NCI-H526 treated with DMSO at 0.1 percent for 48 hours (cell line): ENCODE measurements at places on chromosomes 3 and 15.

- DNase-seq: no peak
Measured at GRCh38 chr15:65738649-65739048, 53.4 kb downstream of the DENND4A start.

GRCh38 chr15:66748708-66749035 lies 46.6 kb downstream of the SMAD6 start:
- no peak for DNase-seq

GRCh38 chr3:8371085-8371551 lies 130.5 kb upstream of the LMCD1 start:
- DNase-seq: no peak

GRCh38 chr3:86938416-86939105 lies 52.4 kb downstream of the VGLL3 start:
- DNase-seq: no peak

DNA sequence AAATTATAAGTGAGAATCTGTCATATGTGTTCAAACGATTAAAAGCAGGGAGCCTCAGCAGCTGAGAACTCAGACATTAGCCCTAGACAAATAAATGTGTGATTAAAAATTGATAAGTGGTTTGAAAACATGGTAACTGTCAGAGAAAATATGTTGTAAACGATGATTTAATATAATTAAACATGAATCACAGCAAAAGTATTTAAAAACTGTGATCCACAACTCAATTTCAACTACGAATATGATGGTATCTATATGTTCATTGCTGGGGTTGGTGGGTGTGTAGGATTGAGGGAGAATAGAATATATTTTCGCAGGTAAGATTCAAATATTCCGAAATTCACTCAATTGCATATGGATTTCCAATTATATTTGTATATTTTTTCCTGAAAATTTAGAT lies 302.2 kb upstream of the CNTN3 start:
- no peak for DNase-seq

GRCh38 chr15:58931987-58932588 lies 1.4 kb downstream of the SLTM start:
- no peak for DNase-seq

DNA sequence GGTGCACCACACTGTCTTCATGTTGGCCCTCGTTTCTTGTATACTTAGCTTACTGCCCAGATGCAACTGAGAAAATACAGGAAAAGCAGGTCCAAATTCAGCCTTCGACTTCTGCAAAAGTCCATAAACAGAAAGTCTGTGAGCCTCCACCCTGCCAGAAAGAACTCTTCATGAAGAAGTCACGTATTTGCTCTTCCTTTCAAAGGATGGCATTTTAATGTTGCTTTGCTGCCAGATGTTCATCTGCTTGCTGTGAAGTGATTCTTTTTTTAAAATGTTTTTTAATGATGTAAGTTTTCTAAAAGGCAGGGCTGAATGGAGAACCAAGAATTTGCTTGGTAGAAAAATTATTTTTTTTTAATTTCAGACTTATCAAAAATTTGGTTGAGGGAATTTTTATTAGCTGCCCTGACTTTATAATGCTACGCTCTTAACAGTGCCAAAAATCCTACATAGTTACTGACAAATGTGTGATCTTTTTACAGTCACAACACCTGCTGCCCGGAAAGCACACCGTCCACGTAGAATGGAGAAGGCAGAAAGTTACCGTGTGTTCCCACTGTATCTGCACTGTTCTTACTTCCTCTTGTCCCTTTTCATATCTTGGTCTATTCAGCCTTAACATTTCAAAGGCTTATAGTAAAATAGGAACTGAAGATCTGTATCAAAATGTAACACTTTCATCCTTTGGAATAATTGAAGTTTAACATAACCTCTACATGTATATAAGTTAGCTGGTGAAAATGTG lies 136.3 kb downstream of the LRRC28 start:
- no peak for DNase-seq

- DNase-seq: no peak
Measured at GRCh38 chr3:189908646-189909045, 212.1 kb downstream of the P3H2 start.

GRCh38 chr3:122060040-122060698 lies 5.0 kb downstream of the CD86 start:
- no peak for DNase-seq

GRCh38 chr3:72821161-72821781 lies 27.0 kb downstream of the SHQ1 start:
- DNase-seq: no peak

- DNase-seq: no peak
Measured at GRCh38 chr15:89578146-89578545, 2.9 kb downstream of the TICRR start.

GRCh38 chr3:123694366-123695087 lies 109.7 kb upstream of the HACD2 start:
- no peak for DNase-seq

DNA sequence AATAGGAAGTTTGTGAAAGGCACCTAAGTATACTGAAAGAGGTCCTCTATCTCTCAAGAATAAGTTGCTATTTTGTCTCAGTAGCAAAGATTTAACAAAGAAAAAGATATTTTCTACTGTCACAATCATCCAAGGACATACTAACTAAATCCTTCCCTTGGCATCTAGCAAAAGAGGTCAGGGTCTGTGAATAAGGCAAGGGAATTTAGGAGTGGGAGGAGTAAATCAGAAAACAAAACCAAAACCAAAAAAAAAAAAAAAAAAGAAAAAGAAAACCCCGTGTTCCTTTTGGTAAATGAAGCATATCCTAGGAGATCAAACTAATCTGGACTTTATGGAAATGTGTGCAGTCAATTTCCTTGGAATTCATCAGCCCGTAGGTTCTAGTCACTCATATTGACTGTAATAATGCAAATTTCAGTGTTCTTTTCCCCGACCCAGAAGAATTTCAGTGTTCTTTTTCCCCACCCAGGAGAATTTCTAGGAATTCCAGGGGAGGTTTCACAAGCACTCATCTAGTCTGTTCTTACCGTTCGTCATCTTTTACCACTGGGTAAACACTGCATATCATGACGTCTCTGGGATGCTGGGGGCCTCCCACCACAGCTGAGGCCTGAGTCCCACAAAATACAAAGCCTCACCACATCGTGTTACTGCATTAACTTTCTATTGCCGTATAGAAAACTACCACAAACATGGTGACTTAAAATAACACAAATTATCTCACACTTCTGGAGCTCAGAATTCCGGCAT lies 113.8 kb upstream of the CCDC54 start:
- no peak for DNase-seq

GRCh38 chr3:100856821-100857220 lies 136.4 kb downstream of the ABI3BP start:
- DNase-seq: no peak

GRCh38 chr3:160171813-160172212 lies 53.4 kb upstream of the C3orf80 start:
- no peak for DNase-seq

DNA sequence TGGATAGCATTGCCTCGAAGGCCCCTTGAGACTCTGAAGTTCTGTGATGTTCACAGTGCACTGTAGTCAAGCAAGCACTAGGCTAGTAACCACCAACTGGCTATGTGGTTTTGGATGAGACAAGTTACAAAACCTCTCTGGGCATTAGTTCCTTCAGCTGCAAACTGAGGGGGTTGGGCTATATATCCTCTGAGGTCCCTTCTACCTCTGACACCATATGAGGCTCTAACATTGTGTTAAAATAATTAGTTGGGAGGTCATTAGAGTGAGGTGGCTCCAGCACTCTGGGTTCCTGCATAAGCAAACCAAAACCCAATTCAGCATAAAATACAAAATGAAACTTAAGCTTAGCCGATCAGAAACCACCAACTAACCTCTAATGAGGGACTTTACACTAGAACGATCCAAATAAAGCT lies 209.5 kb upstream of the LRRN1 start:
- no peak for DNase-seq

DNA sequence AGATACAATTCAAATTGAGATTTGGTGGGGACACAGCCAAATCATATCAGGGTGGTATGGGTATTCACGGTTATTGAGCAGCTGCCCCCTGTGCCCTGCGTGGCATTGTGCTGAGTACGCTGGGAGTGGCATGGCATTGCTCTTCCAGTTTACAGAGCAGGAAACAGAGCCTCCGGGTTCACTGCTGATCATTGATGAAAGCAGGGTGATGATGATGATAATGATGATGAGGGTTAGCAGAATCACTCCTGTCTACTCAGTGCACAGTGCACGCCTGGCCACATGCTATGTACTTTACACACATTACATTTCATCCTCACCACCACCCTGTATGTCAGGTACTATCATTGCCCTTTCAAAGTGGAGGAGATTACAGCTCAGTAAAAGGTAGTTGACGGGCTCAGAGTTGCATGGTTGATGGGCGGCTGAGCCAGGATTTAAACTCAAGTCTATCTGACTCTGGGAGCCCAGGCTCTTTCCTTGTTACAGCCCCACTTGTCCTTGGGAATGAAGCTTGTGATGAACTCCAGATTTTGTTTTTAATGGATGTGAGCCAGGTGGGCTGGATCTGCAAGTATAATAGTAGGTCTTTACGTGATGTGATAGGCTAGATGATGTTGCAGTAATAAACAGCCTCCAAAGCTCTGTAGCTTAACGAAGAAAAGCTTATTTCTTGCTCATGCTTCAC lies 87.6 kb upstream of the MYZAP start:
- DNase-seq: no peak

- DNase-seq: no peak
Measured at GRCh38 chr3:179000144-179000543, 71.5 kb downstream of the ZMAT3 start.

- no peak for DNase-seq
Measured at GRCh38 chr3:16477056-16477455, 36.4 kb downstream of the RFTN1 start.

GRCh38 chr3:107899990-107900651 lies 190.7 kb downstream of the CD47 start:
- no peak for DNase-seq
